ENCODE measurements at places on chromosomes 7 and 10.

DNA sequence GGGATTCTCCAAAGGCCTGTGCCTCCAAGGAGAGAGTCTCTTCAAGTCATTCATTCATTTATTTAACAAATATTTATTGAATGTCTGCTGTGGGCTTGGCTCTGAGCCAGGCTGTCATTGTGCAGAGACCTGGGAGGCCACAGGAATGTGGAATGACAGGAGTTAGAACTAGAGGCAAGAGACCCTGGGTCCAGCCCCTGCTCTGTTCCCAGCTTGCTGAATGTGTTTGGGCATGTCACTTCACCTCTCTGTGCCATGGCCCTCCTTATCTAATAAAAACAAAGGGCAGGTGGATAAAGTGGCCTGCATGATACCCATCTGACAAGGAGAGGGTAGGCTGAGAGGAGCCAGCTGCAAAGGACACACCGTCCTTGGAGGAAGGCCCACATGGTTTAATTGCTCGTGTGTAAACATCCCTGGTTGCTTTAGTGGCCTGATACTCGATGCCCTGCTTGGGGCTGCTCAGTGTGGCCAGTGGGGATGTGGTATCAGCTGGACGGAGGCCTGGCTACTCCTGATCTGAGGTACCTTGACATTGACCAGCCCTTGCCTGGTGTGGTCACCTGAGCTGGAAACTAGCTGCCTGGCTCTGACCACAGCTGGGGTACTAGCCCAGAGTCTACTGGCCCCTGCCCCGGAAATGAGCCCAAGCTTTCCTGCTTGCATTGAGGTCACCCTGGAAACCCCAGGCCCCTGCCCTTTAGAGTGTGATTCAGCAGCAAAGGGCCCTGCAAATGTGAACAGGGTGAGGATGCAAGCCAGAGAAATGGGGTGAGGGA, 116.2 kb downstream of the CDH23 start:
- no peak for DNase-seq

GRCh38 chr7:74092321-74092963, 8.8 kb downstream of the LIMK1 start:
- no peak for DNase-seq

DNA sequence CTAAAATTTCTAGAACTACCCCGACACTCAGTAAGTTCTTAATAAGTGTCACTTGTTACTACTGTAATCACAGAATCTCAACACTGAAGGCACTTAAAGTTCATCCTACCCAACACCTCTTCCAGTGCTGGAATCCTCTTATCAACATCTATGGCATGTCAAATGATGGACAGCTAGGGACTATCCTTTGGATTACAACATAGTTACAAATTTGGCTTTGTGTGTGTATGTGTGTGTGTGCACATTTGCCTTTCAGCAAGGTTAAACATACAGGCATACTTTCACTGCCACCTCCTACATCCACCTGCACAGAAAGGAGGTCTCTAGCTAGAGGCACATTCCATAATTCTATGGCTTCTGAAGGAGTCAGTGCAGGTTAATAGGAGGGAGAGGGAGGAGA, 25.8 kb downstream of the PTTG1IP2 start:
- no peak for DNase-seq

DNA sequence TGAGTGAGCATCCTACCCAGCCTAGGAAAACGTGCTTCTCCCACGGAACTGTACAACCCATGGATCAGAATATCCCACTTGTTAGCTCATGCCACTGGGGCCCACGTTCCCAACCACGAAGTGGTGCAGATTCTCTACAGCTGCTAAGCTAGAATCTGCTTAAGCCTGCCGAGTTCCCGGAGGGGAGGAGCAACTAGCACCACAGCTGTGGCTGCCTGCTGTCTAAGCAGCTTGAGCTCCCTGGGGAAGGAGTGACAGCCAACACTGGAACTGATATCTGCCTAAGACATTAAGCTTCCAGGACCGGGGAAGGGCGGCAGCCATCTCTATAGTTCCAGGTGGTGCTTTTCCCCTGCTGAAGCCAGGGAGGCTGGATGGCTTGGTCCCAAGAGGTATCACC, 334.7 kb upstream of the CHRM2 start:
- DNase-seq: no peak

DNA sequence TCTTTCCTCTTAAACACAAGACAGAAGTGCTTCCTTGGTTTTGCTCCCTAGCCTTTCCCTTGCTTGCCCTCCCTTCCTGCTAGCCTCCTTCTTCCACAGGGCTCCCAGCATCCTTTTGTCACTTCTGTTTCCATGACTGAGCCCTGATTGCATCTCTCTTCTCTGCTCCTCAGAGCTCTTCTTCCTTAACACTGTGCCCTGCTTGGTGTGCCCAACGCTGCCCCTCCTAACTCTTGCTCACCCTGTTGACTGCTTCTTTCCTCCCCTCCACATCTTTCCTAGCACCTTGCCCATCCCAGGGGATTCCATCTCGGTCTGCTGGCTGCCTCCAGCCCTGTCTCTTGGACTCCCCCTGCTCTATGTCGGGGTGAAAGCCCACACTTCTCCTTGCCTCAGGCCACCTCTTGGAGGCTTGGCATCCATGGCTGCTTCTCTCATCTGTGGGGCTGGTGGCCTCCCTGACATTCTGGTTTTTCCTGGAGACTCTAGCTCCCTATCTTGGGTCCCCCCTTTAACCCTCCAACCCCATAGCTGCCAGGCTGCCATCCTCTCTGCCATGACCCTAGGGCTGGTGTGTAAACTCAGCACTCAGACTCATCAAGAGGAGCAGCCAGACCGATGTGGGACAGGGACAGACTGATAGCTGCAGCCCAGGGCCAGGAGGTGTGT, 5.8 kb downstream of the IGFBP1 start:
- DNase-seq: no peak

DNA sequence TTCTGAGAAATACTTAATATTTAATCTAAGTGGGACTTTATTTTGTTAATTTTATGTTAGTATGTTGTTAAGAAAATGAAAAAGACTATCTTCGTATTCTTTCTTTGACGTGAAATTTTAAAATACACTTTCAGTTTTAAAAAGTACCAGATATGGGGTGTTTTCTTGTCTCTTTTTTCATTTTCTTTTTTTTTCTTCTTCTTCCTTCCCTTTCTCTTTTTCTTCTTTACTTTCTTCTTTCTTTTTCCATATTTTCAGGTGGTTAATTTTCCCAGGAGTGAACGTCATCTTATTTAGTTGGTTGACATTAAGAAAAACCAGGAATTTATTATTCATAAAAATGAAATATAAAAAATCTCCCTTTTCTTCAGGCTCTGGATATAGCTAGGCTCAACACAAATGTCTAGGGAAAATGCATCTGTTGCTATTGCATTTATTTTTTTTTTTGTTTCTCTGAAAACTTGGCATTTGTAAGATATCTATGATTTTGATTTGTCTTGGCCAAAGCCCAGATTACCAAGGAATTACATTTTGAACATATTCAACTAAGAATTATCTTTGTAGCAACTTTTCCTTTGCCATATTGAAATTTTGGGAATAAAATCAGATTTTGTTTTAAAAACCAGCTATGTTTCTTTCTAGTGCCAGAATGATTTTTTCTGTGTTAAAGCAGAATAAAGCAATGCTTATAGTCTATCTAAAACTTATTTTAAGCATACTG, 241.3 kb upstream of the FOXP2 start:
- DNase-seq: no peak

DNA sequence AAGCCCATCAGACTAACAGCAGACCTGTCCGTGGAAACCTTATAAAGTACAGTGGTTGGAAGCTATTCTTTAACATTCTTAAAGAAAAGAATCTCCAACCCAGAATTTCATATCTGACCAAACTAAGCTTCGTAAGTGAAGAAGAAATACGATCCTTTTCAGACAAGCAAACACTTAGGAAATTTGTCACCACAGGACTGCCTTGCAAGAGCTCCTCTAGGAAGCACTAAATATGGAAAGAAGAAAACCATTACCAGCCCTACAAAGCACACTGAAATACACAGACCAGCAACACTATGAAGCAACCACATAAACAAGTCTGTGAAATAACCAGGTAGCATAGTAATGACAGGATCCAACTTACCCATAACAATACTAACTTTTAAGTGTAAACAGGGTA, 177.7 kb upstream of the PRSS1 start:
- DNase-seq: no peak

- DNase-seq: no peak
Observed at GRCh38 chr10:77611221-77611620, 26.4 kb downstream of the KCNMA1 start.

Measured in NCI-H1048 (cell line).